ENCODE measurements at places on chromosomes 6 and 20. TPM values are rescaled to one million over a fixed set of nuclear protein-coding genes. Genes with fewer than 3 reads are reported as not detected.

The ZC2HC1B gene
- not detected for polyA plus RNA-seq

GRCh38 chr6:123945386-123945785, 141.7 kb downstream of the NKAIN2 start:
- no peak for DNase-seq

DNA sequence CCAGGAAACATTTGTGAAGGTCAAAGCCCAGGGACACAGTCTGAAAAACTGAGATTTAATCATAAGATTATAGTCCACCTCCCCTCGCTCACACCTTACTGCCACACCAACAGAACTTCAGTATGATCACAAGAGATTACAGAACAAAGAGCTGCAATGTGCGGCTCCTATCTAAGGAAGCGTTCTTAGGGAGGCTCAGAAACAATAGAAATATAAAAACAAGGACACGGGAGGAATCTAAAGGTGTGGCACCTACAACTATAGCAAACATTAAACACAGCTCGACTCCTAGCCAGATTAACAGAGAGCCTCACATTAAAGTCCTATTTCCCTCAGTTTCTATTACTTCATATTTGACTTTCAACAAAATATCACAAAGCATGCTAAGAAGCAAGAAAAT, 40.4 kb upstream of the THEMIS start:
- DNase-seq = no peak

DNA sequence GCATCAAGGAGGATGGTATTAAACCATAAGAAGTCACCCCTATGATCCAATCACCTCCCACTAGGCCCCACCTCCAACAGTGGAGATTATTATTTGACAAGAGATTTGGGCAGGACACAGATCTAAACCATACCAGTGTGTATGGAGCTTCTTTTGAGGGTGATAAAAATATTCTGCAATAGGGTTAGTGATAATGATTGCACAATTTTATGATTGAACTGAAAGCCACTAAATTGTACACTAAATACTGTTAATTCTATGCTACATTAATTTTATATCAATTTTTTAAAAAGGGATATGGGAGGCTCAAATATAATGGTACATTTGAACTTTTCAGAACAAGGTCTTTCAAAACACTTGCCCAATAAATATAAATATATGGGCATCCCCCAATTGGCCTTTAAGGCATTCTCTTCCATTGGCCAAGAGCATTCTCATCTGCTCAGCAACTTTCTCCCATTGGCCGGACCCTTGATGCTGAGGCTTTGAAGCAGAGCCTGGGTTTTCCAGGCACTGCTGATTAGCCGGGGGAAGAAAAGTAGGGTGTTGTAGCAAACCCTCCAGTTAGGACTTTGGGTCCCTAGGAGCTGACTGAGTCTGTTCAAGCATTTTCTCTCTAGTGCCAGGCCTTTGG, 209.9 kb downstream of the LRFN2 start:
- DNase-seq = no peak

DNA sequence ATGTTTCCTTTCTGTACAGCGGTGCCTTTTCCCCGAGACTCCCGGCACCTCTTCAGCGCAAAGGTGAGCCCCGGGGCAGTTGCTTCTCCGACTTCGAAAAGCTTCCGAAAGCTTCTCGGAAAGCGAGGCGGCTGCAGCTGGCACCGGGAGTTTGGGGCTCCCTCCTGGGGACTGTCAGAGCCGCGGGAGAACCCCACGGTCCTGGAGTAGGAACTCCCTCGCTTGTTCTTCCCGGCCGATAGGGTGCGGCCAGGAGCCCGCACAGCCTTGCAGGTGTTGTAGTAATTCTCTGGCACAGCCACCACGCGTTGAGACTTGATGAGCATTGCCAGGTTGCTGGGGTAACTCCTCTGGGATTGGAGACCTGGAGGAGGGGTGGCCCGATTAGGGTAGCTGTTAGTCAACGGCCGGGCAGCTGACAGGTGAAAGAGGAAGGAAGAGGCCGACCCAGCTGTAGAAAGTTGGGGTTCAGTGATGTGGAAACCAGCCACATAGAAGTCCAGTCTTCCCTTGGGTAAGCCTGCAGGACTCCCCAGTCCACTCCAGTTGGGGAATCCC, 721 bp downstream of the KDM1B start:
- DNase-seq = peak; percentile 34

The SLC17A1 gene
- 0.08 TPM for polyA plus RNA-seq

The MATN4 gene
- 0.12 TPM for polyA plus RNA-seq

- no peak for DNase-seq
Observed at GRCh38 chr20:59448196-59448595, 147.8 kb downstream of the EDN3 start.

GRCh38 chr6:150752409-150752808, 113.1 kb upstream of the MTHFD1L start:
- no peak for DNase-seq

The C20orf202 gene
- polyA plus RNA-seq = 1.7 TPM

The DOP1A gene
- 37.7 TPM for polyA plus RNA-seq

GRCh38 chr20:37911261-37911660, 8.3 kb downstream of the VSTM2L start:
- DNase-seq = no peak

- DNase-seq = no peak
Observed at GRCh38 chr20:20368418-20369249, 730 bp downstream of the INSM1 start.

DNA sequence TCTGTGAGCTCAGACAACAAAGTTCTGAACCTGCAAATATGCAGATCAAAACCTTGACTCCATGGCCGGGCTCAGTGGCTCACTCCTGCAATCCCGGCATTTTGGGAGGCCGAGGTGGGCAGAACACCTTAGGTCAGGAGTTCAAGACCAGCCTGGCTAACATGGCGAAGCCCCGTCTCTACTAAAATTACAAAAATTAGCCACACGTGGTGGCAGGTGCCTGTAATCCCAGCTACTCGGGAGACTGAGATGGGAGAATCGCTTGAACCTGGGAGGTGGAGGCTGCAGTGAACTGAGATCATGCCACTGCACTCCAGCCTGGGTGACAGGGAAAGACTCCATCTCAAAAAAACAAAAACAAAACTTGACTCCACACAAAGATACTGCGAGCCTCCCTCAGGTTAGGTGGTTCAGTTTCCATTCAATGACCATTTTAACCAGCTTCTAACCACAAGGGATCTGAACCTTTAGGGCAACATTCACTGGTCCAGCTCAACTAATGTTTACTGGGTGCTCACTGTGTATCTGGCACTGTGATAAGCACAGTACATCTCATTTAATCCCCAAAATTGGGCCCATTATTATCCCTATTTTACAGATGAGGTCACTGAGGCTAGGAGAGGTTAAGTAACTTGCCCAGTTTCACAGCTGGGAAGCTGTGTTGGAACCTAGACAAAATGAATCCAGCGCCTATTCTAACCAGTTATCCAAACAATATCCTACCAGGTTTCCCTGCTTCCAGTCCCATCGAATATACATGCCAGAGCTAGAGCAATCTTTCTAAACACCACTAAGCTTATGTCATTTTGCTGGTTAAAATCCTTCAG, 1.8 kb downstream of the SNRPB start:
- DNase-seq = no peak

- no peak for DNase-seq
Observed at GRCh38 chr6:71321314-71321713, 32.7 kb downstream of the OGFRL1 start.

DNA sequence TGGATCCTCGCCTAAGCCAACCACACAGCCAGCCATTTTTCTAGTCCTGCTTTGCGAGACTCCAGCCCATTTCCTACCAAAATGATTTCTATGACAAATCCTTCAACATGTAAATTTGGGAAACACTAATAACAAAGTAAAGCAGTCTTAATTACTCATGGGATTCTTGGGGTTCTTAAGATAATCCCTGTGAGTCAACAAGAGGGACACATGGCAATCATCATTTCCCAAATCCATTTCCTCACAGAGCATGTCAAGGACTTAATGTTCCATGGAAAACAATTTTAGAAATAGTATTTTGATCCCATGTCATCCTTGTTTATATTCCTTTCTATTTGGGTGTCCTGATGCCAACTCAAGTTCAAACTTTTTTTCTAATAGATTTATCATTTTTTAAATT, 322.7 kb upstream of the NOX3 start:
- DNase-seq = no peak

The ANGPT4 gene
- polyA plus RNA-seq = 0.07 TPM
